Left renal cortex interstitium (tissue), 4 donors: ENCODE measurements at places on chromosomes 2 and 18. TPM values are rescaled to one million over a fixed set of nuclear protein-coding genes. Genes with fewer than 3 reads are reported as not detected.

PGAP1 gene
- polyA plus RNA-seq: 37.8 TPM

DNA sequence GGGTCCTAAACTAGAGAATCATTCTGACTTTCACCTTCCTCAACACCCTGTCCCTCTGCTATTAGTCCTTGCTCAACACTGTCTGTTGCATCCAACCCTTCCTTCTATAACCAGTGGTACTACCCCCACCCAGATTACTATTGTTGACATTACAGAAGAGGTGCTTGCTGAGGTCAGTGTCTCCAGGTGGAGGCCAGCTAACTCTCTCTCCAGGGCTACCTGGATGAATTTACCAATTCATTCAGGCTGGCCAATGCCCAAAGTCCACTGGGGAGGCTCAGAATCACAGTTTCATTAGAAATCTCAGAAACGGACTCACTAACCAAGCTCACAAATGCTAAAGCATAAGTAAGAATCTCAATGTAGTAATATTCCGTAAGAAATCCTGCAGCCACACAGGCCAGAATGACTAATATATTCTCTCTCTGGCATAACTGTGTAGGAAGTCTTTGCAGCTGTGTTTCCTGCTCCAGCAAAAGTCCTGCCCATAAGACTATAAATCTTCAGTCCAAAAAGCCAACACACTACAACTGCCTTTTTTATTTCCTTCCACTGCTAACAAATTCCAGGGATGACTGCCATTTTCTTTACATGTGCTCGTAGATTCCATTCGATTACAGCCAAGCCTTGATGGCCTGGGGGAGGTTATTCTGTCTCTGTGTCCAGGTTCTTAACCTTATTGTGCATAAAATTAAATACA, 10.0 kb upstream of the TTR start:
- no peak for DNase-seq

- DNase-seq: no peak
These were observed 355.4 kb upstream of the GULP1 start for GRCh38 chr2:187936228-187936627.

DNA sequence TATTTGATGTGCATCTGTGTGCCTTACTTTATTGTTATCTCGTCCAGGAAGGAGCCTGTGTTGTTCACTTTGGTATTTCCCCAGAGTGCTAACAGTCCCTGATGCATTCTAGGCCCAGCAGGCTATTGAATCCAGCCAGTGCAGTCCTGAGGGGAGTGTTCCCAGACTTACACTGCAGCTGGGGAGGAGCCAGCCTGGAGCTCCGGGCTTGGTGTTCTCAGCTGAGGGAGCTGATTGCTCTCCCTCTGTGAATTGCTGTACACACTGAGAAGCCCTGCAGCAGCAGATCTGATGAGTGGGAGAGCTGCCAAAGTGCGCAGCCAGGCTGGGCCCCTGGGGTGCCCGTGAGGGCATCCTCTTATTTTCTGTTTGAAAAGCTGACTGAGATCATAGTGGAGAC, 159.2 kb downstream of the GALNT3 start:
- DNase-seq: no peak

SPP2 gene
- polyA plus RNA-seq: 1.9 TPM
